Activated CD4-positive, alpha-beta T cell treated with anti-CD3 and anti-CD28 coated beads, Interleukin-2, Interleukin-4, amounts not matched to agents 100 ng/mL and 50 ng/mL, durations not matched to agents 16 hours and 8 hours (primary cell): ENCODE measurements at places on chromosomes 6 and 20.
A peak's percentile ranks its signal among the peaks of the same experiment; 100 is the strongest.

DNA sequence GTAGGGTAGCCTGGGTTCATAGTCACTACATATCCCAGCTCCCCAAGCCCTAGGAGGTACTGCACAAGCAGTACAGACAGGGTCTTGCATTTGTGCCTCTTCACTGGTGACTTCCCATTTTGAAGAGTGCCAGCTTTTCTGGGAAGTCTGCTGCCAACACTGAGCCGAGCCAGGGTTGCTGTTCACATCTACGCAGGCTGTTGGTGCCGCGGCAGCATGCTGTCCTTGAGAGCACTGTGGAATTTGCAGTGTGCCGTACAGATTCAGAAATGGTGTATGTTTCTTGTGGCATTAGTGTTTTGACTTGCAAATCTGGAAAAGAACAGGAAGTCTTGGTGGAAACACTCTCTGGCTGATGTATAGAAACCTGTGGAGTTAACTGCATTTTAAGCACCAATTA, 67.5 kb downstream of the JARID2 start:
- no peak for DNase-seq

DNA sequence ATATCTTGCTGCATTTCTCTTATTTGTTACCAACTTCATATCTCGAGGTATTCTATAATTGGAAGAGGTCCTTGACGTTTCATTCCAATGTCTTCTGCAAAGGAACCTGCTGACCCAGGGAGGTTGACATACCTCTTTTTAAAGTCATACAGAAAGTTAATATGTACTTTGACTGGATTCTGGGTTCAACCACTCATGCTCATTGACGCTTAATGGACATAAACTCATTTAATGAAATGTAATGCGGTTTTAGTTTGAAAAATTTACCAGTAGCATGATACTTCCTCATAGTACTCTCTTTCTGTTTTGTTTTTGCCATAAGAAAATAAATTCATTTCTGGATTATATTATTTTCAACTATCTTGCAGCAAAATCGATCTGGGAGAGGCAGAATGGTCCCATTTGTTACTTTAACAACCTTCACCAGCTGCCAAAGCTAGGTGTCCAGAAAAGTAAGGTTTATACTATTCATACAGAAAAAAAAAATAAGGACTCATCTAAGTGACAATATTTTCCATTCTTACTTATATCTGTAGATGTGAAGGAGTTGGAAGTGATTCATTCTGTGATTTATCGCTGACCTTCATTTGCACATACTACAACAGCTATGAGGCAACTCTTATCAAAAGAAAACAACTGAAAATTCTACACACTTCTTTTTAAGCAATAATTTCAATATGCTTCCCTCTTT, 101.6 kb downstream of the ATXN1 start:
- peak; percentile 68 for DNase-seq

DNA sequence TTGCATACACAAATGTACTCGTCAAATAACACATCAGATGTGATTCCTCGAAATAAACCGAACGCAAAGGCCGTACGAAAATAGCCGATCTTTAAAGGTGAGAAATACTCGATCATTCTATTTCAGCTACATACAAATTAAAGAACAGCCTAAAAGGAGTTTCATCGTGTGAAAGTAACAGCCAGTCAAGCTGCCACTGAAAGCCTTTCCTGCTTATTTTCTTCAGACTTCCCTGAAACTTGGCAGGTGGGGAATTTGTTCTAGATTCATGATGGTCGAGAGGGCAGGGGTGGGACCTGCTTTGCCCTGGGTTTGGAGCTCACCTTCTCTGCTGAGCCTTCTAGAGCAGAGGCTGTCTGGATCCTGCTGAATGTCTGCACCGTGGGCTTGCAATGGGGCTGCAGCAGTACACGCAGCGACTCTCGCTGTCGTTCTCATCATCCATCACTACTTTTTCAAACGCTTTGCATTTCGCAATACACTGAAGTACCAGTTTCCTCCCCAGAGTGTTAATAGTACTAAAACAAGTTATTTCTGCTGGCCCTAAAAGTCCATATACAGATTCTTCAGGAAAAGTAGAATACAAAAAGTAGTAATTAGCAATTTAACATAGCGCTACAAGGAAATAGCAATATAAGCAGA, 16.2 kb downstream of the FOXC1 start:
- DNase-seq = no peak

GRCh38 chr20:63502671-63503172, 3.8 kb upstream of the EEF1A2 start:
- no peak for DNase-seq

- no peak for DNase-seq
These were observed 51.2 kb upstream of the MRPS10 start for GRCh38 chr6:42268835-42269204.

- DNase-seq = no peak
These were observed 65.1 kb upstream of the ADGRG6 start for GRCh38 chr6:142236691-142237090.

- no peak for DNase-seq
These were observed 9.5 kb upstream of the DTNBP1 start for GRCh38 chr6:15672291-15672690.

DNA sequence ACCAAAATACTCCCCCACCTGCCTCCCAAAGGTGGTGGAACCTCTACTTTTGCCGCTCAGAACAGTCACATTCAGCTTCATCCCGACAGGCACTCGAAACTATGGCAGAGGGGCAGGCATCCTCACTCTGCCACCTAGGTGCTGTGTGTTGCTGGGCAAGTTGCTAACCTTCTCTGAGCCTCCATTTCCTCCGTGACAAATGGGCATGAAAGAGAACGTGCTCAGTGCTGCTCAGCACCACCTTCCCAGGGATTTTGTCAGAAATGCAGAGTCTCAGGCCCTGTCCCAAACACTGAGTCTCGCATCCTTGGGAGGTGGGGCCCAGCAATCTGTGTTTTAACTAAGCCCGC, 18.1 kb downstream of the ANKRD60 start:
- DNase-seq = no peak

DNA sequence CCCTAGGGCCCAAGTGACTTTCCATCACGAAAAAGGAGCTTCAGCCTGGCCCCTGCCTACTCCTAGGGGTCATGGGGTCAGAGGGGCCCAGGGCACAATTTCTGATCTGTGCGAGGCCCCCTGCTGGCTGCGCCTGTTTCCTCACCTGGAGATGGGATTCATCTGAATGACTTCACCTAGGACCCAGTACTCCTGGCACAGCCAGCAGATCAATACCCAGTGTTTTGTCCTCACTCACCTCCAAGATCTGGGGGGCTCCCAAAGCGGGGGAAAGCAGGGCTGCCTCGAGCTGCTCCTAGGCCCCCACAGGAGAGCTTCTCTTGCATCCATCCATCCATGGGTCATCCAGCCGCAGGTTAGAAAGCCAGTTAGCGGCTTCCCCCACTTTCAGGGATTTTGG, 33.8 kb downstream of the CD40 start:
- DNase-seq = peak; percentile 22

GRCh38 chr6:27230758-27231111, 16.8 kb upstream of the PRSS16 start:
- DNase-seq = no peak

DNA sequence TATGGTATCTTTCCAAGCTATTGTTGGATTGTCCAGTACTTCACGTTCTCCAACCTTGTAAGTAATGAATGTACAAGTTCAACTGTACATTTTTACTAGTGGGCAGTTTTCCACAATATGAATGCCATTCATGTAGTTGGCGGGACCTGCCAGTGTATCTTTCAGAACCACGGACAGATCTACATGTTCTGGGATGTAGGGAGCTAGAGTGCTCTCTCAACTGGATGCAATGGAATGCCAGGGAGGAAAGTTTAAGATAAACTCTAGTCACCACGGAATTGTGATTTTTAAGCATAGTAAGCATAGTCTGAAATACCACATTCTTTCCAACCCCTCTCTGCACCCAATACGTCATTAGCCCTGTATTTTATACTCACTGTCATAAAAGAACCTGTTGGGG, 21.5 kb upstream of the HLA-C start:
- DNase-seq = no peak

DNA sequence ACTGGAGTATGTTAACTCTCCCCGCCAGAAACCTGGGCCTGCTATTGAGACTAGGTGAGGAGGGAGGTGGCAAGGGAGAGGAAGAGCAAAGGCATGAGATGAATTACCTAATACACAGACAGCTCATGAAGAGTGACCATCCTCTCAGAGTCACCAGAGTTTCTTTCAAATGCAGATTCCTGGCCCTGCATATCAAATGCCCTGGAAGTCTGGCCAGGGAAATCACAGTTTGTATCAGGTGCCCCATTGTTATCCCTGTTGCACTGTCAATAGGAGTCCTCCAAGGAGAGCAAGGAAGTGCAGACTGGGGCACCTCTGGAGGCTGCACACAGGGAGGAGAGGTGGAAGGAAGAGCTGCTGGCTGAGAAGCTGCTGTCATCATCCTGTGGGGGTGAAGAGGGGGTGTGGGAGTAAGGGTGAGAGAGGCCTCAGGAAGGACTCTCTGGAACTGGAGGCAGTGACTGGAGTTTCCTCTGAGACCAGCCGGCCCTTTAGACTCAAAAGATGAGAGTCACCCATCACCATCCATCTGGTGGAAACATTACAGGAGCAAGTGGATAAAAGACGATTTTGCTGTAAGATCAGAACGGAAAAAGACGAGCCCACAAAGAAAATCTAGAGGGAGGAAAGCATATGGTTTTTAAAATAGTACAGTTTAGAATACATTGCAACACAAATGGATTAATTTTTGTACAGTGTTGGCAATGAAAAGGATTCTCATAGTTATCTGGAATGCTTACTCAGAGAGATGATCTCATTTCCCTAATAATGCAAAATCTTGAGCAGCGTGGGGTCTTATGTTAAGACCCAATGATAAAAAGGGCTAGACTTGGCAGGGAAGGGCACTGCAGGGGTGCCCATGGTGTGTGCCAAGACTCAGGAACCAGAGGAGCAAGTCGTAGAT, 268.1 kb downstream of the UST start:
- no peak for DNase-seq

DNA sequence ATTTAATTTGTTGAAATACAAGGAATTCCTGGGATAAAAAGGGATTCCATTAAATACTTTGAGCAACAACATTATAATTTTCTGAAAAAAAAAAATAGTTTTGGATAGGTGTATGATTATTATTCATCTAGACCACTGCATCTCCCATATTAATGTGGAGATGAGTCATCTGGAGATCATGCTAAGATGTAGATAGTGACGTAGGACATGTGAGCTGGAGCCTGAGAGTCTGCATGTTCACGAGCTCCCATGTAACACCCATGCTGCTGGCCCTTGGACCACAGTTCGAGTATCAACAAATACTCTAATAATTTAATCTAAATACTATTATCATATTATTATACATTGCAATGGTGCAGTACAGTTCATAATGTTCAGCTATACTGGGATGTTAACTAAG, 91.6 kb downstream of the EPM2A start:
- no peak for DNase-seq

DNA sequence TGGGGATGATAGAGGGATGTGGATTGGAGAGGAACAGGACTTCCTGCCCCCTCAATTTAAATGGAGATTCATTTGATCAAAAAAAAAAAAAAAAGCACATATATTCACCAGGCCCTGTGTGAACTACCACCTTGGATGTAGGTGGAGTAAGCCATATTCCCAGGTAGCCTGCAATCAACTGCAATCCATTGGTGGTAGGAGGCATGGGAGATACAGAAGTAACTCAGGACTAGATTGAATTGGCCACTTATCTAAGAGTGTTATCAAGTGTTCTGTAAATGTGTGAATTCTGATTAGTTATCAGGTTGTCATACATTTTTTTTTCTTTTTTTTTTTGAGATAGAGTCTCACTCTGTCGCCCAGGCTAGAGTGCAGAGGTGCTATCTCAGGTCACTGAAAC, 124.1 kb upstream of the ESR1 start:
- no peak for DNase-seq

DNA sequence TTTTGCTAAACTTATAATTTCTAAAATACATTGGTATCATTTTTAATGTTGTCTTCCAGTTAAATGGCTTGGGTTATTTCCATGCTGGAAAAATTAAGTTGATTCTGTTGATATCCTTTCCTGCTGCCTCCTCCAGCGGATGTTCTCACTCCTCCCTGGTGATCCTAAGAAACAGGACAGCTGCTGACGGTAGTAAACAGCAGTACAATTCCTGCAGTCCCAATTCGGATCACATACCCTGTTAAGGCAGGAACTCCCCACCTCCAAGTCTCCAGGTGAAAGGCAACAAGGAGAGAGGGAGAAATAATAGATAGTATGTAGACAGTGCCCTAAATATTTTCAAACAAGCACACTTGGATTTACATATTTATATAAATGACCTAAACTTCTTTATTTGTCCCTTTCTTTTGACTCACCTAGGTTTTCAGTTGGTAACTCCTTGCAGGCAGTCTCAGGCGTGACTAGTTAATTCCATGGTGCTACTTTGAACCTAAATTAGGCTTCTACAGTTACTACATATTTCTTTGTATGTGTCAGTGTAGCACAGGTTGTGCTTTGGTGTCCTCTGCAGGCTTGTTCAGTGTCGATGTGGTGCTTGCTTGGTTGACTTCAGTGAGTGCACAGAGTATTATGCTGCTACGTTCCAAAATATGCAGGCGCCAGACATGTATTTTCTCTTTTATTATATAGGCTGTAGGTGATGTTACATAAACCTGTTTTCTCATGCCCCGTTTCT, 126.0 kb downstream of the ADGRB3 start:
- DNase-seq = no peak

GRCh38 chr6:144401736-144402733, 116.9 kb downstream of the UTRN start:
- DNase-seq = no peak

GRCh38 chr6:118501099-118501498, 47.0 kb upstream of the PLN start:
- no peak for DNase-seq

DNA sequence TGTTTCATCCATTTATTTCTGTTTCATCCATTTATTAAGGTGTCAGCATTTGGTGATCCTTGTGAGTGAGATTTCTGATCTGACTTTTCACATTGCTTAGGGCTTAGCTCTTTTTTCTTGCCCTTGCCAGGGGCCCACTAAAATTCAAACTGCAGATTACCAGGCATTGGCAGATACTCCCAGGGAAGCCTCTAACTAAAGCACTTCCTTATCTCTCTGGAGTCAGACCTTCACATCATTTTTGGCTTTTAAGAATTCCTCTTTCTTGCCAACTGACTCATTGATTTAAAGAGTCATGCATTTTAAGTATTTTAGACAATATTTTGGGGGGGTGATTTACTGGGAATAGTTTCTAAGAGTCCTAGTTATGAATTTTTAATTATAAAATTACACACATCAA, 2.6 kb upstream of the WFDC8 start:
- no peak for DNase-seq

DNA sequence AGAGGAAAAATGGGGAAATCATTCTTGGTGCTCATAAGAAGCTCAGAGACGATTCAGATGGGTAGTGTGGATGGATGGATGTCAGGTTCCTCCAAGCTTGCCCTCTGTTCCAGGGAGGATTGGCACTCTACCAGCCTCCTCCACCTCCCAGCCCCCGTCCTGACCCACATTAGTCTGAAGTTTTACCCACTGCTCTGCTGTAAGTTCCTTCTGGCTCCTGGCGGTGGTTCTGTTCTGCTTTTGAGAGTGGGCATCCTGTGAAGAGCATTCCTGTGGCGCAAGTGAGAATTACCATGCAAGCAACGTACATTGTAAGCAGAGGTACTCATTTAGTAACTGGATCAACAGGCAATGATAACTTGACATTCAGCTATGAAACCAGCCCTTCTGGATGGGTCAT, 103.4 kb downstream of the SYNDIG1 start:
- DNase-seq = no peak
